ENCODE measurements at places on chromosomes 4 and X.

DNA sequence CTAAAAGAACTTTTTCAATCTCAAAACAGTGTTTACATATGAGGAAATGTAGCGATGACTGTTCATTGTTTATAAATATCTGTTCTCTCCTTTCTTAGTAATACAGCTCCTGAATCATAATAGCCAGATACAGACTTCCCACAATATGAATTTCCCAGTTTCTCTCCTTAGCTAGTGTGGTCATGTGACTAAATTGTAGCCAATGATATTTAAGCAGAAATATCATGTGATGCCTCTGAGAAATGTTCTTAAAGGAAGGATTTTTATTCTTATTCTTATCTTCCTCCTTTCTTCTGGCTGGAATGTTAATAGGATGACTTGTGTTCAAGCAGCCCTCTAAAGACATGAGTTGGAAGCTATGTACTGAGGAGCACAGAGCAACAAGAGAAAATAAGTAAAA, 383.7 kb upstream of the ATOH1 start:
- DNase-seq: no peak

DNA sequence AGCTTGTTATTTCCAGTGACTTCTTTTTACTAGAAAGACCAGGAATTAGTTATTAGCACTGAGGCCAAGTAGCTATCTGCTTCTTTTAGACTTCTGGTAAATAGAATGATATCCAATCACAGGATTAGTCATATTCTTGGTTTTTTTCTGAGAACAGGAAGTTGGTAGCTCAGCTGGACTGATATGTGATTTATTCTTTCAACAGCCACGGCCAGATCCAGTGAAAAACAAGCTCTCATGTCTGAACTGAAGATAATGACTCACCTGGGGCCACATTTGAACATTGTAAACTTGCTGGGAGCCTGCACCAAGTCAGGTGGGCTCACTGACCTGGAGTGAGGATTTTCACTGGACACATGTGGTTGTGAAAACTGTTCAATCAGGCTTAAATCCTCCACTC, 48.6 kb downstream of the PDGFRA start:
- DNase-seq: peak; percentile 33

GRCh38 chrX:74133156-74133796, 170.7 kb upstream of the ZCCHC13 start:
- DNase-seq: peak; percentile 71

- no peak for DNase-seq
Observed at GRCh38 chr4:80918004-80918403, 112.5 kb upstream of the BMP3 start.

DNA sequence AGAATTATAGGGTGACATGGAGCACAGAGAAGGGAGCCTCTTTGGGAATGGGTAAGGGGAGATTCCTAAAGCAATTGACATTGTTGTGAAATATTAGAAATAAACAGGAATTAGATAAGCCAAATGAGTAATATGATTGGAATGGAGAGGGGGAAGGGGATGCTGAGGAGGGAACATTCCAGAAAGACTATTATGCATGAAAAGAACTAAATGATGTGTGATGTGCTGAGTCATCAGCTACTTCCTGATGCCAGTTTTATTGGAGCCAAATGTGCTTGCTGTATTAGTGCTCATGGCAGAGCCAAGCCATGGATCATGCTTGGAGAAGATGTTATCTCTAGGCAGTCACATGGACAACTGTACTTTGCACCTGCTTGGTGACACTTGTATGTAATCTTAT, 189.0 kb upstream of the HCCS start:
- no peak for DNase-seq

- DNase-seq: peak; percentile 84
Observed at GRCh38 chrX:129553619-129554288, 13.7 kb downstream of the OCRL start.

GRCh38 chr4:48706736-48707135, 73.3 kb downstream of the FRYL start:
- no peak for DNase-seq

- no peak for DNase-seq
Observed at GRCh38 chr4:67048530-67048929, 496.8 kb downstream of the CENPC start.

- DNase-seq: no peak
Observed at GRCh38 chr4:53852343-53852742, 212.1 kb downstream of the CHIC2 start.
